ENCODE measurements at places on chromosomes 6 and 20.
A peak's percentile ranks its signal among the peaks of the same experiment; 100 is the strongest.

GRCh38 chr20:33474963-33475362 is 14.9 kb upstream of the CBFA2T2 start:
- no peak for DNase-seq

DNA sequence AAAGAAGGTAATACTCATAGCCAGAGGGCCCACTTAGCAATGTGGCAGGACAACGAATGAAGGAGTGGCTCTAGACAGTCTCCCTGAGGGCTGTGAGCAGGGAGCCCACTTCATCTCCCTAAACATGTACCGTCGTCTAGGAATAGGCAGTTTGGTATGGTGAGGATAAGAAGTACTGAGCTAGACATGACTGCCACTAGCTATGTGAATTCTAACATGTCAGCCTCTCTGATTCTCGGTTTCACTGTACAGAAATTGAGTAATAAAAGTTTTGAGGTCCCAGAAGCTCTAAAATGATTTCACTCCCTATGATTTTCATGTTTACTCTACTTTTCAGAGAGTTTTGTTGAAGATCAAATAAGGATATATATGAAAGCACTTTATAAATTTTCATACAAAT is 107.1 kb downstream of the AHI1 start:
- no peak for DNase-seq

- DNase-seq = no peak
These were observed 72.6 kb downstream of the PHIP start for GRCh38 chr6:79005497-79005896.

- DNase-seq = peak; percentile 5
These were observed 782 bp upstream of the PCMTD2 start for GRCh38 chr20:64254571-64255360.

- no peak for DNase-seq
These were observed 7.3 kb downstream of the ADA start for GRCh38 chr20:44644230-44644617.

DNA sequence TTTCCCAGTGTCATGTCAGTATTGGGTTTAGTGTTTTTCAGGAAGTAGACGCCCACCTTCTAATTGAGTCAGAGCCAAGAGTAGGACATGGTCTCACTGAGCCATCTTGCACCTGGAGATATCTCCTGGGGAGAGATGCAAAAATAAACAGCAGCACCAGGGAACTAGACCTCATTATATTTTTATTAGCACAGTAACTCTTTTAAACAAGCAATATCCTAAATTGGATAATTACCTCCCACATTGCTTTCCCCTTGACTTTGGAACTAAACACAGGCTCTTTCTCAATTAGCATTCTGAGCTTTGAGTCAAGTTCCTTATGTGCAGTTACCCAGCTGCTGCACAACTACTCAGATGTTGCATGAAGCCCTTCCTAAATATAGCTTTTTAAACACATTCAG is 175.4 kb downstream of the IBTK start:
- DNase-seq = no peak
